ENCODE measurements at places on chromosomes 12 and 14.

- no peak for DNase-seq
Observed at GRCh38 chr14:59333668-59334067, 131.5 kb downstream of the GPR135 start.

GRCh38 chr12:44334347-44334746 lies 498.5 kb downstream of the TMEM117 start:
- no peak for DNase-seq

DNA sequence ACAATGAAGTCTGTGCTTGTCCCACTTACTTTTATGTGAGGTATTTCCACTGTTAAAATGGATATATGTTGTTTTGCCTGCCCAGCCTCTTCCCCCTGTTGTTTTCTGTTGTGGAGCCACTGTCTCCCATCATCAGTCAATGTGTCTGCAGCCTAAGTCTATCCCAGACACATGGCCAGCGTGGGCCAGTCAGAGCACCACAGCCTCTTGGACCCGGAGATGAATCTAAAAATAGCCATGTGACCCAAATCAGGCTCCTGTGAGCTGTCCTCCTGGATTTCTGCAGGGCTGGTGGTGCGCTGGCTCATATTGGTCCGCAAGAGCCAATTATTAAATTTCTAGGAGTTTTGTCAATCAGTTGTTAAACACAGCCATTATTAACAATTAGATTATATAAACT lies 44.0 kb upstream of the PRICKLE1 start:
- DNase-seq = no peak

- no peak for DNase-seq
Observed at GRCh38 chr12:132237772-132238487, 91.5 kb downstream of the GALNT9 start.

GRCh38 chr12:79020106-79020505 lies 155.5 kb downstream of the SYT1 start:
- no peak for DNase-seq

- no peak for DNase-seq
Observed at GRCh38 chr14:52079239-52079959, 10.5 kb upstream of the NID2 start.

- no peak for DNase-seq
Observed at GRCh38 chr12:6941267-6941666, 2.3 kb upstream of the RNU7-1 start.

DNA sequence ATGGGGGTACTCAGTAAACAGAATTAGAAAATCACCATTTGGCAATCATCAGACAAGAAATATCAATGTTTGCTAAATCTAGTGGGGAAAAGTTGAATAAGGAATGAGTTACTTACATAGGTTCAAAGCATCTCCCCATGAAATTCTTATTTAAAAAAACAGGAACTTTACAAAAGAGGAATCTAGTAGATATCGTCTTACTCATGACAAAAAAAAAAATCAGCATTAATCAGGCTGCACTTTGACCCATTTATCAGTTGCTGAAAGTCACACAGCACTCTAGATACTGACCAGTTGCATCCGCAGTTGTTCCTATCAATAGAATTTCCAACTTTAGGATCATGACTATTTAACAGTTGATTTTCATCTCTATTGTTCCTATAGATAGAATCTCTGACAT lies 5.8 kb upstream of the DICER1 start:
- DNase-seq = no peak

- no peak for DNase-seq
Observed at GRCh38 chr14:69610020-69610873, 1.1 kb upstream of the SUSD6 start.

DNA sequence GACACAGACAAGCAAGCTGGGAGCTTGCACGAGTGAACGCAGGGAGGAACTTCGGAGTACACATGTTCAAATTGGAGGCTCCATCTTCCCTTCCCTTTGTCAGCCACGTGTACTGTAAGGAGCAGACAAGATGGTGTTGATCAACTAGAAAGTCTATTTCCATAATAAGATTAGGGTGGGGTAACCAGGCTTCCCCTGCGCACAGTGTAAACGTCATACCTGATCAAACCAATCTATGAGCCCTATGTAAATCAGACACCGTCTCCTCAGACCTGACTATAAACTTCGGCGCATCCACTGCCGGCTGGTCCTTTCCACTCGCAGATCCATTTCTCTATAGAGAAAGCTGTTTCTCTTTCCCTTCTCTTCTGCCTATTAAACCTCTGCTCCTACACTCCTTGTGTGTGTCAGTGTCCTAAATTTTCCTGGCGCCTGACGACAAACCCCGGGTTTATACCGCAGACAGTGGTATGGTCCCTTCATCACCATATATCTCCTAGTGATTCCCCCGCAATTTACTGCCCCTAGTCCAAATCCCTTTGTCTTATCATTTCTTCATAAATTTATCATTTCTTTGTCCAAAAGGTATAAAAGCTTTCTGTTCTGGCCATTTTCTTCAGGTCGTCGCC lies 7.5 kb upstream of the ETFBKMT start:
- DNase-seq = no peak

DNA sequence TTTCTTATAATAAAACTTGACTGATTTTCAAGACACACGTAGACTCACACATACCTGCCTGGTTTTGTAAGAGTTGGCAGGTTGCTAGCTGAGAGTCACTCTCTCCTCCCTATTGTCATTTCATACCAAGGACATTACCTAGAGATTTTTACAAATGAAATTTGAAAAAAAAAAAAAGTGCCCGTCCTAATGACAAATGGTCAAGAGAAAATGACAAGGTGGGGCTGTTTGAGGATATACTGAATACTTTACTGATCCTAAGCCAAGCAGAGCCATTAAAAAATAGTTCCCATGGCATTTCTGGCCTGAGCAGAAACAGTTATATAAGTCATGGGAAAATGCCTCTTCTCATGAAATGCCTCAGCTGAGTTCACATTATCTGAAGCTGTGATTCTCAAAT lies 150.2 kb downstream of the DYRK2 start:
- DNase-seq = no peak

DNA sequence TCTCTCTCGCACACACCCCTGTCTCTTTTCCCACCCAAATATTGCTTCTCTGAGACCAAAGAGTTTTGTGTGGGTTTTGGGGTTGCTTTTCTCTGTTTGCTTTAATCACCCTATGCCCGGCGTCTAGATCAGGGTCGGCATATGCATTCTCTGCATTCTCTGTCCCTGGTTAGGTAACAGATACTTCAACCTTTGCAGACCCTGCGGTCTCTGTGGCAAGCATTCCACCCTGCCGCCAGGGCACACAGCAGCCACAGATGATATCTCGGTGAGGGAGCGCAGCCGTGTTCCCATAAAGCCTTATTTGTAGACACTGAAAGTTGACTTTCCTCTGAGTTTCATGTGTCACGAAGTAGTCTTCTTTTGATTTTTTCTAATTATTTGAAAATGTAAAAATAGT lies 110.4 kb upstream of the FZD10 start:
- DNase-seq = no peak

GRCh38 chr14:64944041-64944440 lies 1.5 kb upstream of the GPX2 start:
- DNase-seq = no peak

GRCh38 chr12:210277-211141 lies 3.4 kb downstream of the SLC6A12 start:
- no peak for DNase-seq

- DNase-seq = no peak
Observed at GRCh38 chr12:114090211-114090610, 124.1 kb upstream of the RBM19 start.

GRCh38 chr12:105343836-105344235 lies 13.3 kb downstream of the C12orf75 start:
- no peak for DNase-seq

GRCh38 chr12:108696111-108696995 lies 35.0 kb downstream of the CORO1C start:
- no peak for DNase-seq

DNA sequence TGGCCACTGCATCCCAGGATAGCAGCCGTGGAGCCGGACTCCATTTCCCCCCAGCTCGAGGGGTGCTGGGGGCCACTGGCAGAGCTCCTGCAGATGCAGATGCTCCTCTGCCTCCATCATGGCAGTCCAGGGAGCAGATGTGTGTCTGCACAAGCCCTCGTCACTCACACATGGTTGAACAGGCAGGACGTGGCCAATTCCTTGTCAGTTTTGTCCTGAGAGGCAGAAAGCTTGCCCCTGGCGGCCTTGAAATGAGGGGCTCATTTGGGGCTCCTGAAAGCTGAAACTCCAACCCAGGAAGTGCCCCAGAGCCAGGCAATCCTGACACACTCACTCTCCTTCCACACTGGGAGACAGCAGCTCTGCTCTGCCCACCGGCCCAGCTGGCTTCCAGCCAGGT lies 100.9 kb upstream of the C14orf180 start:
- DNase-seq = no peak

DNA sequence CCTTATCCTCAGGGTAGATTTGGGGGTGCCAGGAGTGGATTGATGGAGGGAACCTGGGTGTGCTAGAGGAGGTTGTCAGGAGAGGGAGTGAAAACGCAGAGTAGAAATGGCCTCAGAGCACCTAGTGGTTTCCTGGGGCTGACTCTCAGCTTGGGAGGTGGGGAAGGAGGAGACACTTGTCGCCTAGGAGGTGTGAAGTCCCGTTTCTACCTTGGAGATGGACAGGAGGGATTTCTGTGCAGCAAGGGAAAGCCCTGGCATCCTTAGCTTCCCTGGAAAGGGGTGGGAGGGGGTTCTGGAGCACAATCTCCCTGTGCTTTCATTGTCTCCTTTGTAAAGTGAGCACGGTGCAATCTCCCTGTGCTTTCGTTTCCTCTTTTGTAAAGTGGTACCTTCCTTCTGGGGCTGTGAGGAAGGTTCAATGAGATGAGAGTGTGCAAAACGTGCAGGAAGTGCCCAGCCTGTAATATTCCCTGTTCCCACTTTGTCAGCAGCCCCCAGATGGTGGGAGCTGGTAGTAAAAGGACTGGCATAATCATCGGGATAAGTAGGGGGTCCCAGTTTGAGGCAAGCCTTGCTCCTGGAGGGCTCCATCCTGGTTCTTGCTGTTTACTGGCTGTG lies 1.6 kb downstream of the OAS3 start:
- no peak for DNase-seq

GRCh38 chr14:22776215-22776614 lies 9.7 kb downstream of the OXA1L start:
- DNase-seq = no peak

DNA sequence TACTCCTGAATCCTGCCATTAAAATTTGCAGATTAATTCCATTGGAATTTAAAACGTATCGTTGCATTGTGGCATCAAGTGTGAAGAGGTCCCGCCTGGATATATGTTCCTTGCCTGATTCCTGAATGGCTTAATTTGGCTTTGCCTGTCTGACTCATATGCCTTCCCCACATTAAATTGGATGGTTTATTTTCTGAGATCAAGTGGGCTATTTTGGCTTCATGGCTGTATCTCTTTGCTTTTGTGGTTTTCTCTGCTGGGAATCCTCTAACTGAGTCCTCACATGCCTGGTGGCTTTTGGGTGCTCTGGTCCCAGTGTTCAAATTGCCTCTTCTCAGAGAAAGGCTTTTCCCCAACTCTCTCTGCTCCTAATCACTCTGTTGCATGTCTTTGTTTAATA lies 127.9 kb upstream of the DYRK2 start:
- no peak for DNase-seq

DNA sequence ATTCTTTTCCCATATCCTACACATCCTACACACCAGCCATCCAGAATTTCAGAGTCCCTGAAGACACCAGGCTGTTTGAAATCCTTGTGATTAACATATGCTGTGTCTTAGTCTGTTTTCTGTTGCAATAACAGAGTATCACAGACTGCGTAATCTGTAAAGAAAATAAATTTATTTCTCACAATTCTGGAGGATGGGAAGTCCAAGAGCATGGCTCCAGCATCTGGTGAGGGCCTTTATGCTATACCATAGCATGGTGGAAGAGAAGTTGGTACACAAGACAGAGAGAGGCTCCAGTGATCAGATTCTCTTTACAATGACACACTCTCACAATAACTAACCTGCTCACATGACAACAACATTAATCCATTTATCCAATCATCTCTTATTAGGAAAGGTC lies 4.1 kb downstream of the ART4 start:
- no peak for DNase-seq

DNA sequence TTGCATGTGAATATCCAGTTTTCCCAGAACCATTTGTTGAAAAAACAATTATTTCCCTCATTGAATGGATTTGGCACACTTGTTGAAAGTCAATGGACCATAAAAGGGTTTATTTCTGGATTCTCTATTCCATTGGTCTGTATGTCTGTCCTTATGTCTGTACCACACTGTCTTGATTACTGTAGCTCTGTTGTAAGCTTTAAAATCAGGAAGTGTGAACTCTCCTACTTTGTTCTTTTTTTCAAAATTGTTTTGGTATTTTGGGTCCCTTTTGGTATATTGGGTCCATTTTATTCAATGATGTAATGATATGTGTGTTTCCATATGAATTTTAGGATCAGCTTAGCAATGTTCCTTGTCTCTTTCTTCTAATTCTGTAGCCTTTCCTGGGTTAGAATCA lies 64.8 kb downstream of the PPP2R5C start:
- DNase-seq = no peak

GRCh38 chr14:65045709-65046108 lies 56.6 kb downstream of the MAX start:
- no peak for DNase-seq

- DNase-seq = no peak
Observed at GRCh38 chr14:68158640-68159039, 339.1 kb downstream of the RAD51B start.

DNA sequence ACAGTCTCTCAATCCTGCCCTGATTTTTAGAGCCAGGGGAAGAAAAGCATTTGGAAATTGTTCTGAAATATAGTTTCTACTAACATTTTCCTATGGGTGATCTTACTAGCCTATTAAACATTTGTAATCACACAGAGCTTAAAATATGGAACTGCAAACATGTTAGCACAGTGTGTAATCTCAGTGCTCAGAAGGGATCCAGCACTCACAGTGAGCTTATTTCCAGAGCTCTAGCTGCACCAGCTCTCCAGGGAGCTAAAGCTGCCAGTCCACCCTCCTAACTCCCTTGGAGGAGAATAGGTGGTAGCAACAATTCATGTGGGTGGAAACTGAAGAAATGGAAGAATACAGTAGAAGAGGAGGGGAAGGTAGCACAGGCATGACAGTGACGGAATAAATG lies 64.9 kb upstream of the SYT1 start:
- DNase-seq = no peak

DNA sequence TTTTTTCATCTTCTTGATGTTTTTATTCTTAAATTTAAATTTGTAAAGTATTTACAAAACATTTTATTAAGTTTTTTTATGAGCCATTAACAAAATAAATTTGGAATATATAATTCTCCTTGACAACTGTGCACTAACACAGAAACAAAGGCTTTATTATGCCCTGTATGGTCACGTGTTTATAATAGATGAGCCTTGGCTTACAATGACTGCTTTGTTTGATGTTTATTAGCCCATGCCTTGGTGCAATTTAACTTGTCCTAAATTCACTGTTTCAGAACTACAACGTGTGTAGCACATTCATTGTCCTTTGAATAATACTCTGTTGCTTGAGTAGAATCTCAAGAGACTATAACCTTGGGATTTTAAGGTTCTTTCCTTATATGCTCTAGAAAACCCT lies 59.8 kb downstream of the CNTN1 start:
- no peak for DNase-seq

DNA sequence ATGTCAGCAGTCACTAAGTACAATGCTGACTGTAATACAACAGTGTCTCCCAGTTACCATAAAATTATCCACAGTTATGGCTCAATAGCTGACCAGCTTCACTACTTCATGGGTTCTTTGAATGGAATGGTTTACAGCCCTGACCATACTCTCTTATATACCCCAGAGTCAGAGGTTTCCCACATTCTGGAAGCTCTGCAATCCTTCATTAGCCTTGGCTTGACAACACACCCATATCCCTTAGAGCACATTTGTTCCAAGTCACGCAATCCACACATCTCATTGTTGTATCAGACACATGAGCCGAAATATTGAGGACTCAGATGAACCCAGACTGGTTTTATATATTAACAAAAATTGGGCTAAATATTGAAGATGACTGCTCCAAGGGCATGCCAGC lies 209.4 kb upstream of the PLXNC1 start:
- DNase-seq = no peak
